ENCODE measurements at places on chromosomes 7 and 10. TPM values are rescaled to one million over a fixed set of nuclear protein-coding genes. Genes with fewer than 3 reads are reported as not detected.

Gene CFAP43
- total RNA-seq = 0.52 TPM

Gene FXYD4
- total RNA-seq = not detected

Gene NKX1-2
- total RNA-seq = not detected

Gene C10orf53
- not detected for total RNA-seq

Gene ADCY1
- 0.26 TPM for total RNA-seq

Gene CADPS2
- total RNA-seq = 18.3 TPM

Gene ENTPD1
- 2.7 TPM for total RNA-seq

Gene NCF1
- total RNA-seq = not detected

Gene TUBB8
- not detected for total RNA-seq

Gene DLG5
- total RNA-seq = 59.4 TPM

Gene DMBT1
- 0.13 TPM for total RNA-seq

Gene PRR15
- 0.39 TPM for total RNA-seq

Gene GPC2
- 1.0 TPM for total RNA-seq

Gene GLI3
- total RNA-seq = 4.1 TPM

Gene TRIL
- 1.8 TPM for total RNA-seq

Gene DNAH11
- total RNA-seq = 0.92 TPM

Gene SP4
- total RNA-seq = 4.8 TPM
